ENCODE measurements at places on chromosomes 11 and 22.
A peak's percentile ranks its signal among the peaks of the same experiment; 100 is the strongest.

- no peak for DNase-seq
Measured at GRCh38 chr11:117872420-117872961, 4.0 kb downstream of the FXYD6 start.

GRCh38 chr11:8318536-8318935, 54.9 kb upstream of the LMO1 start:
- DNase-seq, result peak; percentile 9

GRCh38 chr22:31253949-31254348, 38.3 kb downstream of the PIK3IP1 start:
- no peak for DNase-seq

- no peak for DNase-seq
Measured at GRCh38 chr11:62592989-62593421, 1.7 kb upstream of the TUT1 start.

- DNase-seq, result no peak
Measured at GRCh38 chr11:73389134-73389525, 12.9 kb downstream of the RELT start.

- DNase-seq, result no peak
Measured at GRCh38 chr11:9489080-9489765, 28.4 kb downstream of the ZNF143 start.

- DNase-seq, result no peak
Measured at GRCh38 chr11:73467505-73467904, 91.3 kb downstream of the RELT start.

DNA sequence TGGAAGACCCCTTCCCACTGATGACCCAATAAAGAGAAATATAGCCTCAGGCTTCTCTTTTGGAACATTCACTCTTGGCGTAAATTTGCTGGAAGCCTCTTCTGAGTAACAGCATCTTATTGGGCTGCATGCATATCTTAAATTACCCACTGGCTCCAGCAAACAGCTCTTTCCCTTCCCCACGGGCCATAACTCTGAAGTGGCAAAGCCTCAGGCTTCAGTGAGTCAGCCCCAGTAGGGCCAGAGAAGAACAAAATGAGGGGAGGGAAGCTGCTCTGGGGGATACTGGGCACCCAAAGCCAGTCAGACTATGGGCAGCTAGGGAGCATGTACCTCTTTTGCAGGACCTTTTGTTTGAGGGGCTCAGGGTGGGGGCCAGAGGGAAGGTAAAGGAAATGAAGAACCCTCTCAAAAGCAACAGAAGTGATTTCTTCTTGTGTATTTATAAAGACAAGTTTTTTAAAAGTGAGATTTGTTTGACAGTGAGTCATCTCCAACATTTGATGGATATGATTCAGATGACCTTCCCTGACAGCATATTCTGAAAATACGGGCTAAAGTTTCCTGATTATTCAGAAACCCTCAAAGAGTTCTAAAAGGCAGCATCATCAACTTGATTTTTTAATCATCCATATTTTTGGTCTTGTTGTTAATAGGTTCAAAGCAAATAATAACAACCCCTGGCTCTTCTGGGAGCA, 203.4 kb downstream of the KIF18A start:
- no peak for DNase-seq

DNA sequence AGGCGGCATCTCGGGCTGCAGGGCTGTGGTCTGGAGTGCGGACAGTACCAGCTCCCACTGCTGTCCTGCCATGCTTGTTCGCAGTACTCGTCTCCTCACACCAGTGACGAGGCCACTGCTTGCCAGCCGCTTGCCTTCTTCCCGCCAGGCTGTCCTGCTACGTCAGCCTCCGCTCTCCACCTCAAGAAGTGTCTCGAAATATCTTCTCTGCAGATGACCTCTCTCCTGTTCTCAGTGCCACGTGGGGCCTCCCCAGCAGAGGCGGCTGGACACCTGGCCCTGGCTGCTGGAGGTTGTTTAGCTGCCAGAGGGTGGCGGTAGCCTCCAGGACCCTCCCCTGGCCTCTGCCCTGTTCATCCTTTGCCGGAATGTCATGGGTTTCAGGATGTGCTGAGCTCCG, 3.1 kb upstream of the CCDC188 start:
- DNase-seq, result no peak

GRCh38 chr22:50027639-50028537, 15.3 kb upstream of the IL17REL start:
- no peak for DNase-seq

DNA sequence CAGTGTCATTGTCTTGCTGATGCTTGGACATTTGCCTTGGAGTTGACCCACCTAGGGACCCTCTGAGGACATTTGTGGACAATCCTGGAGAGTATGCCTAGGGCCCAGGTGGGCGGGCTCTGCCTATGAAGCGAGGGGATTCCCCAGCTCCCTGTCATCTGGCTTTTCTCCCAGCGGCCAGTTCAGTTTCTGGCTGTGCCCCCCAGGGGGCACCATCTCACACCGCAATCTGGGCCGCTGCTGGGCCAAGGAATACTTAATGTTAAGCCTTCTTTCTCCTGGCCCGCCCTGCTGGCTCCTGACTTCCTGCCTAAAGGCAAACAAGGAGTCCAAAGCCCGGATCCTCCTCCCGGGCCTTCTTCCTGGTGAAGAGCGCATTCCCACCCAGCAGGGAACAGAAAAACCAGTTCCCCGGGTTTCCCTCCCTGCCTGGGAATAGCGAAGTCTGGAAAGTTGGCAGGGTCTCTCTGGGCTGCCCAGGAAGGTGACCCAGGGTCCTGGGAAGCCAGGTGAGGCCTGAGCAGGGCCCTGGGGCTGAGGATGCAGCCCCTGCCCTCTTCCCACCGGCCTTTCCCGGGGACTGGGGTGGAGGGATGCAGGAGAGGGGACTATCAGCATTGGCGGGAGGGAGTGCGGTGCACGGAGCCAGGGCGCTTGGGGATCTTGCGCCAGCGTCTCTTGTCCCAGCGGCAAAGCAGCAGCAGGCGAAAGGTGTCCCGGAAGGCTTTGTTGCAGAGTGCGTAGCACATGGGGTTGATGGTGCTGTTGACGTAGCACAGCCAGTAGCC, 11.9 kb downstream of the CHRM1 start:
- peak; percentile 48 for DNase-seq

GRCh38 chr11:134150195-134150903, 73.4 kb downstream of the NCAPD3 start:
- DNase-seq, result no peak

GRCh38 chr11:68077617-68078582, 39.1 kb downstream of the TCIRG1 start:
- no peak for DNase-seq

Data from HAP-1 (cell line).